Activated CD4-positive, alpha-beta T cell treated with anti-CD3 and anti-CD28 coated beads, Interleukin-2, amount 50 U/mL, for 1 hour (primary cell): ENCODE measurements at places on chromosomes 2 and 18.
A peak's percentile ranks its signal among the peaks of the same experiment; 100 is the strongest.

GRCh38 chr2:98935777-98936352 is at the start of gene CRACDL:
CRACDL (minus strand) TSS chr2:98936225; CDS start chr2:98846800, 89,425 bp downstream.
- no peak for DNase-seq

GRCh38 chr2:208984376-208985090 is 439.3 kb upstream of the MAP2 start:
- DNase-seq: no peak

DNA sequence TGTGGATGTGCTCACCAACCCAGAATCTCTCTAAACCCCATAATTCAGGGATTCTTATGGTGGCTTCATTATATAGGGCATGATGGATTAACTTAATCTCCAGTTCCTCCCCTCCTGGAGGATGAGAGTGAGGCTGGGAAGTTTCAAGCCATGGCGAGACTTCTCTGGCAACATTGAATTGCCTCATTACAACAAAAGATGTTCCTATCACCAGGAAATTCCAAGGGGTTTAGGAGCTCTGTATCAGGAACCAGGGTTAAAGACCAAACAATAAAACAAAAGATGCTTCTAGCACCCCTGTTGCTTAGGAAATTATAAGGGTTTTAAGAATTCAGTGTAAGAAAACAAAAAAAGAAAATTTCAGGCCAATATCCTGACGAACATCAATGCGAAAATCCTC is 100.1 kb downstream of the NAB1 start:
- DNase-seq: no peak

DNA sequence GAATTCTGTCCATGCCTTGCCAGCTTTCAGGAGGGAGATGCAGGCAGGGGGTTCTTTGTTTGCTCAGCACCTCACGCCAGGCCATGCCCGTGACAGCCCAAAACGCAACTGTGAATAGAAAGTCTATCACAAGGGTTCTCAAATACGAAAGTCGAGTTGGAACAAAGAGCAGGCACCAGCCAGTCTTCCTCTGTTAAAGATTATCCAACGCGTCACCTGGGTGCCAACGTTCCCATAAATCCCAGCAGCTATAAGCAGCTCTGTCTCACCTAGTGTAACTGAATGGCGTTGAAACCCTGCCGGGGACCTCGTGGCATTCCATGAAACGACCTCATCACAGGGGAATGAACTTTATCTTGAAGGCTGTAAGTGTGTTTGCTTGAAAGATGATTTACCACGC is 84.8 kb upstream of the GATA6 start:
- no peak for DNase-seq

GRCh38 chr2:3222636-3223035 is 155.0 kb downstream of the EIPR1 start:
- DNase-seq: peak; percentile 49

DNA sequence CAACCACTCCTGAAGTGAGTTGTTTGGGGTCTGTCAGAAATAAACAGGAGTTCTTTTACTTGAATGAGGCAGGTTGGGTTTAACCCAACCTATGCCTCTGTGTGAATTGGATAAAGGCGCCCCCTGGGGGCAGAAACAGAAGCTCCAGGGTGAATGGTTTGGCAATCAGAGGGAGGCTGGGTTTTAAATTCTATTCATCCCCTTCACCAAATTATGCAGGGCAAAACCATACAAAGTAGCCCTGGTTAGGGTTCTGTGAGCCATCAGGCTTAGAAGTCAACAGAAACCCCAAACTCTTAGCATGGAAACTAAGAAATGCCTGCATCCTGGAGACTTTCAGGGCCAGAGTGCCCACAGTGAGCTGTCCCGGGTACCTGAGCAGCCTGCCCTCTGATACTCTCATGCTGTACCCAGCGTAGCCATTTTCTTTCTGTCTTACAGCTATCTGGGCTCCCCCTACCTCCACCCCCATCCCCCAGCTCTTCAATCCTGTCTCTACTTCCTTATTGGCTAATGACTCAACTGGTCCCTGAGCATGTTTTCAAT is 241.5 kb downstream of the ICOS start:
- peak; percentile 69 for DNase-seq

DNA sequence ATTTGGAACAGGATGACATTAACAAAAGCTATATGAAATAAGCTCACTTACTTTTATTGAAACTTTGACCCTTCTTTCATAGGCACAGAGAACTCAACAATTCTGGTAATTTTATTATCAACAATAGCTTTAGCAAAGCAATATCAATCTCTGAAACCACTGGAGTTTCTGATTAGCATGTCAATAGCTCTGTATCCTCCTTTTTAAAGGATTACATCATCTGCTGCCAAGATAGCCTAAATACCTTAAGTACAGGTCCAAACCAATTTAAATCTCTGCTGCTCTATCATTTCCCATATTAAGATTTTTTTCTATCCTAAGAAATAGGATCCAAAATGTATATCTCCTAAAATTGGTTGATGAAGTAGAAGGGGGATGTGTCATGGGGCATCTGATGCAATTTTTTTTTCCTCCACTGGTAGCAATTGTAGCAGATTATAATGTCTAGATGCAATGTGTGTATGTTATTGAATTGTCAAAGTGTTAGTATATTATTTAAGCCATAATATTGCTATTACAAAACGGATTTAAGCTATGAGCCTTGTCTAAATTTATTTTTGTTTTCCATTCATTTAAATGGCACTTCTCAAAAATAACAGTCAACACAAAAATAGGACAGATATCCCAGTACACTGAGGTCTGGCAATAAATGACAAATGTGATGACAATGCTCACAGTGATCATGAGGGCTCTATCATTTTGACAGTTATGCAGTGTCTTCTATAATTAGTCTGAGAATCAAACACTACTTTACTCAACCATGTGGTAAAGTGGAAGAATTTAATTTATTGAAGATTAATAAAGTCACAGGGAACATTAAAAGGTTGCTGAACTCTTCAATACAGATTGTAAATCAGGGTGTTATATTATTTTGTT is 328.4 kb downstream of the CDH7 start:
- no peak for DNase-seq

GRCh38 chr2:43609290-43609918 is 13.6 kb upstream of the THADA start:
- DNase-seq: peak; percentile 13

- DNase-seq: no peak
Observed at GRCh38 chr2:121688820-121689219, 39.6 kb upstream of the CLASP1 start.

DNA sequence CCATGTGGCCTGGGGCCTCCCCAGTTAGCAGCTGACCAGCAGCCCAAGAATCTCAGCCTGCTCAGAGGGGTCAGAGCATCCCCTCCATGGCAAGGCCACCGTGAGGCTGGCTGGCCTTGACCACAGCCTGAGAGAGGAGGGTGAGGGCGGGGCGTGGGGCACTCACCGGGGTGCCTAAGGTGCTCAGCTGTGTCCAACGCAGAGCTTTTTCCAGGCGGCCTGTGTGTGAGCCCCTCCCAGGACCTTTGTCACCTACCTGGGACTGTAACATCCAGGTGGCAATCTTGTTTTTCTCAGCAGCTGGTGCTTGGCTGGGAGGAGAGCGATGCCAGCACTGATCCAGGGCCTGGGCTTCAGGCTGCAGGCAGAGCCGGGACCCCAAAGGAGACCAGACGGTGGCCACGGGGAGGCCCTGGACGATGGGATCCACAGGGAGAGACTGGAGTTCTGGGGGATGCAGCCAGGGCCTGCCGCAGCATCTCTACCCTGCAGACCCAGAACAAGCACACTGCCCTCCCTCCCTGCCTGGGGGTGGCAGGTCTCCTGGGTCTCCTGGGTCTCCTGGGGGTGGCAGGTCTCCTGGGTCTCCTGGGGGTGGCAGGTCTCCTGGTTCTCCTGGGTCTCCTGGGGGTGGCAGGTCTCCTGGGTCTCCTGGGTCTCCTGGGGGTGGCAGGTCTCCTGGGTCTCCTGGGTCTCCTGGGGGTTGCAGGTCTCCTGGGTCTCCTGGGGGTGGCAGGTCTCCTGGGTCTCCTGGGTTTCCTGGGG is 12.3 kb downstream of the SNED1 start:
- DNase-seq: no peak

DNA sequence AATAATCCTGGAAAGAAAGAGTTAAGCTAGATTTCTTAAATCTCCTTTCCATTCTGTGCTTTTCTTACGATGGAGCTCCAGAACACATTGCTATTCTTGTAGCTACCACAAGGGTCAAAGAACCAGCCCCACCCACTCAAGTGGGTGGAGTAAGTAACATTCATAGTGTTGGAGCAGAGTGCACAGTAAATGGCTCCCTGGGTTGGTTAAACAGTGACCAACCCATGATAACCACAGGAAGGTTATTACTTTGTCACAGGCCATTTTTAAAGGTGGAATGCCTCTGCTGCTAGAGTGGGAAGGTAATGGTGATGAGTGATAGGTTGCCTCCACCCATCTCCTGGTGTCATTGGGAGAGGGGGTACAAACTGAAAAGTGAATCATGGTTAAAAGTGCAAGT is 13.9 kb downstream of the ARPC2 start:
- DNase-seq: no peak

GRCh38 chr18:11581286-11581685 is 28.1 kb upstream of the SLC35G4 start:
- no peak for DNase-seq

- no peak for DNase-seq
Observed at GRCh38 chr18:47969816-47970215, 39.4 kb upstream of the SMAD2 start.

GRCh38 chr2:159177957-159178356 is 108.5 kb downstream of the WDSUB1 start:
- no peak for DNase-seq

- DNase-seq: peak; percentile 50
Observed at GRCh38 chr2:232325324-232326273, 53.0 kb upstream of the ALPP start.

DNA sequence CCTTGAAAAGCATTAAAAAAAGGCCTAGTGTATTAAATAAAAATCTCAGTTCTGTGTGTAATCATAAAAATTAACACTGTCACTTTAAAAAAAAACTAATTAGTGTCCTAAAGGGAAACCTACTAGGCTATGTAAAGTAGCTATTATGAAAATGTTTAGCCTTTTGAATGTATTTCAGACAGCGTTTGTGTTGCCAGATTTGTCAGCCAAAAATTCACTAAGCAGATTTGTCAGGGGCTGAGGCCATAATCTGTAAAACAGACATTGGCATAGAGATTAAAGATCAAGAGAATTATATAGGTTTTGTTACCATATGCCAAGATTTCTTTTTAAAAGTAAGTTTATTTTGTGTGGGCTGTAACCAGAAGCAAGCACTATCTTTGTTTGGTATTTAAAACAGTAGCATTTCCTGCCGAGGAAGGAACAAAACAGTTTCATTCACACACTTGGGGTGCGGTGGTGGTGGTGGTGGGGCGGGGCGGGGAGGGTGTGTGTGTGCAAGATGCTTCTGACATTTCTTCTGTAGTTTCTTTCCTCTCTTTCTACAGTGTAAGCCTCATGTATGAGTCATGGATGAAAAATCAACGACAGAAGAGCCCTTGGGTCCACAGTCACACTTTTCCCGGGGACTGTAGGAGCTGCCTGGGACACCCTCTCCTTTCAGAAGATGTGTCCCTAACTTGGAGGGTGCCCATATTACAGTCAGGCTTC is 328.5 kb upstream of the FANCL start:
- no peak for DNase-seq
